T-helper 17 cell (primary cell): ENCODE measurements at places on chromosomes 4 and X. TPM values are rescaled to one million over a fixed set of nuclear protein-coding genes. Genes with fewer than 3 reads are reported as not detected.

GRCh38 chr4:118921786-118922185 is 33.1 kb downstream of the SYNPO2 start:
- H3K4me1 ChIP-seq = peaks cover 2% of the 10 kb centered on the region
- DNase-seq = no peak
- peaks cover 5% of the 10 kb centered on the region for H3K36me3 ChIP-seq
- no peak overlapping the region for H3K27ac ChIP-seq
- H3K27me3 ChIP-seq = peaks cover 24% of the 10 kb centered on the region

- H3K4me1 ChIP-seq = peaks cover 9% of the 10 kb centered on the region
- H3K4me3 ChIP-seq = peak overlapping the region; percentile 75
- peaks cover 7% of the 10 kb centered on the region for H3K27me3 ChIP-seq
- no peak for DNase-seq
Observed at GRCh38 chr4:56289934-56290333, 97.4 kb downstream of the AASDH start.

DNA sequence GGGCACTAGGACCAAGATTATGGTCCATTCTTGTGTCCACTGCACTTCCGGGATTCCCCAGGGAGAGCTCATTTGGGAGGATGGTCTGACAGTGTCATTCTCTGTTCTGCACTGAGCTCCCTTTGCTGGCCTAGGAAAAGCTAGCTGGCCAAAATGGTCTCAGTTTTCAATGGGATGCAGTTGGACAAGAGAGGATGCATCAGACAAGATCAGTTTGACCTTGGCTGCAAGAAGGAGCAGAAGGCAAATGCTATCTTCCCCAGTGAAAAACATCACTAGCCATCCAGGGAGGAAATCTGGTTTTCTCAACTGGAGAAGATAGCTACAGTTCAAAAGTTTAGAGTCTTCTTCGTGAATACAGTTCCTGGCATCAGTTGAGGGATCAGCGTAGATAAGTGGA is 221.1 kb downstream of the PTTG2 start:
- H3K27me3 ChIP-seq = no peaks in the 10 kb centered on the region
- H3K27ac ChIP-seq = no peak overlapping the region
- no peaks in the 10 kb centered on the region for H3K36me3 ChIP-seq
- no peak for DNase-seq

- H3K27ac ChIP-seq = peak overlapping the region; percentile 100
- H3K4me1 ChIP-seq = peaks cover 59% of the 10 kb centered on the region
- peak; percentile 35 for DNase-seq
- H3K36me3 ChIP-seq = no peaks in the 10 kb centered on the region
- H3K4me3 ChIP-seq = peak overlapping the region; percentile 80
Observed at GRCh38 chr4:6695660-6696610, 2.3 kb downstream of the S100P start.

GRCh38 chr4:14196131-14196530 is 568.6 kb upstream of the BOD1L1 start:
- no peaks in the 10 kb centered on the region for H3K36me3 ChIP-seq
- no peaks in the 10 kb centered on the region for H3K4me1 ChIP-seq
- H3K27ac ChIP-seq = no peak overlapping the region

- H3K36me3 ChIP-seq = no peaks in the 10 kb centered on the region
- no peak overlapping the region for H3K4me3 ChIP-seq
- DNase-seq = no peak
Observed at GRCh38 chr4:106809076-106809475, 227.0 kb downstream of the DKK2 start.

- H3K36me3 ChIP-seq = no peaks in the 10 kb centered on the region
- no peak for DNase-seq
- no peak overlapping the region for H3K27ac ChIP-seq
- H3K4me1 ChIP-seq = peaks cover 7% of the 10 kb centered on the region
Observed at GRCh38 chr4:3655963-3656362, 110.2 kb upstream of the ADRA2C start.

GRCh38 chr4:74267998-74268606 is 40.2 kb upstream of the EPGN start:
- no peak overlapping the region for H3K27ac ChIP-seq
- no peaks in the 10 kb centered on the region for H3K27me3 ChIP-seq
- no peak for DNase-seq
- H3K36me3 ChIP-seq = no peaks in the 10 kb centered on the region

DNA sequence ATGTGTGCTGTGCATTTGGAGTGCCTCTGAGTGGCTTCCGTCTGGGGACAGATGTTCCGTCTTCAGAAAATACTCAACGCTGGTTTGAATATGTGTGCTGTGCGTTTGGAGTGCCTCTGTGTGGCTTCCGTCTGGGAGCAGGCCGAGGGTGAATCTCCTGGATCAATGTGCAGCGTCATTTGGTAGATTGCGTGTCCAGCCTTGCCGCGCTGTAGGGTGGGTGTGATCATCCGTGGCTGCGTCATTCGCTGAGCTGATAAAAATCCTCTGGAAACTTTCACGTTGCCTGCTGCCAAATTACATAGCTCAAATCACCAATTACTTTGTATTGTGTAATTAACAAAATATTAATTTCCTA is 12.1 kb downstream of the UVSSA start:
- no peak overlapping the region for H3K27ac ChIP-seq
- no peak overlapping the region for H3K4me3 ChIP-seq
- H3K27me3 ChIP-seq = no peaks in the 10 kb centered on the region
- H3K36me3 ChIP-seq = no peaks in the 10 kb centered on the region

GRCh38 chrX:30217465-30217864 is 2.1 kb downstream of the MAGEB2 start:
- no peak overlapping the region for H3K27ac ChIP-seq
- no peaks in the 10 kb centered on the region for H3K36me3 ChIP-seq
- DNase-seq = no peak
- H3K27me3 ChIP-seq = no peaks in the 10 kb centered on the region
- no peak overlapping the region for H3K4me3 ChIP-seq

DNA sequence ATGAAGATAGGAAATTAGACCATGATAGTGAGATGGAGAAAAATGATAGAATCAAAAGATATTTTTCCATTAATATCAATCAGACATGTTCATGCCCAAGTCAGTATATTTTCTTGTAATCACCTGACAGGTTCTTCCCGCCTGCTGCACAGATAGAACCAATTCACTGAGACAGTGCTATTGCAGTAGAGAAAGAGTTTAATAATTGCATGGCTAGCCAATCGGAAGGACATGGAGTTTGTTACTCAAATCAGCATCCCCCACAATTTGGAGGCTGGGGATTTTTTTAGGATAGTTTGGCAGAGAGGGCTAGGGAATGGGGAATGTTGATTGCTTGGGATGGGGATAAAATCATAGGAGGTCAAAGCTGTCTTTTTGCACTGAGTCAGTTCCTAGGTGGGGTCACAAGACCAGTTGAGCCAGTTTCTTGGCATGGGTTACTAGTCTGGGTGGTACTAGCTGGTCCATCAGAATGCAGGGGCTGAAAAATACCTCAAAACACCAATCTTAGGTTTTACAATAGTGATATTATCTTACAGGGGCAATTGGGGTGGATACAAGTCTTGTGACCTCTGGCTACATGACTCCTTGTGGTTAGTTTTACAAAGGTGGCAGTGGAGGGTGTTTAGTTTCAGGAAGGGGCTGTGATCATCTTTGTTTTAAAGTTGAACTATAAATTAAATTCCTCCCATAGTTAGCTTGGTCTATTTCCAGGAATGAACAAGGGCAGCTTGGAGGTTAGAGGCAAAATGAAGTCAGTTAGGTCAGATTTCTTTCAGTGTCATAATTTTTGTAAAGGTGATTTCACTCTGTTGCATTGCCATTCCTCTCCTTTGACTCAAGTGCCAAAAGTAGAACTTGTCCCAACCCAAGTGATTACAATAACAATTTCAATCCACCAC is 100.3 kb upstream of the PDE5A start:
- no peak overlapping the region for H3K4me3 ChIP-seq
- H3K36me3 ChIP-seq = no peaks in the 10 kb centered on the region
- no peaks in the 10 kb centered on the region for H3K4me1 ChIP-seq
- no peak overlapping the region for H3K27ac ChIP-seq
- H3K27me3 ChIP-seq = peaks cover 5% of the 10 kb centered on the region

GRCh38 chr4:53804719-53805118 is 213.4 kb upstream of the LNX1 start:
- no peaks in the 10 kb centered on the region for H3K4me1 ChIP-seq
- no peaks in the 10 kb centered on the region for H3K36me3 ChIP-seq
- H3K4me3 ChIP-seq = no peak overlapping the region
- peaks cover 24% of the 10 kb centered on the region for H3K27me3 ChIP-seq
- no peak for DNase-seq

NXT2 gene
- 5.1 TPM for total RNA-seq

PABPC1L2A gene
- total RNA-seq = not detected

IGSF1 gene
- total RNA-seq = not detected

MOB1B gene
- total RNA-seq = 9.5 TPM

PDE5A gene
- total RNA-seq = 6.7 TPM

SYNPO2 gene
- total RNA-seq = 0.72 TPM

PAK3 gene
- 1.4 TPM for total RNA-seq
